NCI-H524 treated with DMSO at 0.1 percent for 48 hours (cell line): ENCODE measurements at places on chromosomes 6 and 20.

GRCh38 chr6:33373960-33374910, 17.4 kb upstream of the KIFC1 start:
- no peak for DNase-seq

DNA sequence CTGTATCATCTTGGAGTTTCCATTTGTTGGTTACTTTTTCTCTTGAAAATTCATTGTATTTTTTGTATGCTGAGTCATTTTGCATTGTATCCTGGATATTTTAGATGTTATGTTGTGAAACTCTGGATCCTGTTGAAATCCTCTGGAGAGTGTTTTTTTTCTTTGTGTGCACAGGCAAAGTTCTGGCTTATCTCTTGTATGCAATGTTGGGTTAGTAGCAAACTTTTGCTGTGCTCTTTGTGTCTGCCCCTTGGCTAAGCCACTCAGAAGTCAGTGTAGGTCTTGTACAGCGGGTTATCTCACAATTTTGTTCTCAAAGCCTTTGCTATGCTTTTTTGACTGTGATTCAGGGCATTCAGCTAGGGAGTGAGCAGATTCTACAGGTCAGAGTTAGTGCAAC, 29.1 kb upstream of the LMBRD1 start:
- DNase-seq: no peak

DNA sequence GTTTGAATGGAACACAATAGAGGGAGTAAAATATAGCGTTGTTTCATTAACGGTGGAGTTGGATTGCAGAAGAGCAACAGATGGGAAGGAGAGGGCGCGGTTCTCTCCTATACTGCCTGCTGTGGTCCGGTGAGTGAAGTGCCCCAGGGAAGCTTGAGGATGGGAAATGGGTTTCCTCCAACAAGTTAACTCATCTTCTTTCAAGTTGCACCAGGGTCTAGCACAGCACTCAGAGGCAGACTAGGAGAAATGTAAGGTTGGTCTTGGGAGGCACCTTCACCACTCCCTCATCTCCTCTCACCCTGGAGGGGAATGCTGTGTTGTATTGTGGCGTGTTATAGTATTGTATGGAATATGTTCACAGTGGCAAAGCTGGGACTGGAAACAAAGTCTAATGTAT, 96.9 kb upstream of the SLC24A3 start:
- no peak for DNase-seq

DNA sequence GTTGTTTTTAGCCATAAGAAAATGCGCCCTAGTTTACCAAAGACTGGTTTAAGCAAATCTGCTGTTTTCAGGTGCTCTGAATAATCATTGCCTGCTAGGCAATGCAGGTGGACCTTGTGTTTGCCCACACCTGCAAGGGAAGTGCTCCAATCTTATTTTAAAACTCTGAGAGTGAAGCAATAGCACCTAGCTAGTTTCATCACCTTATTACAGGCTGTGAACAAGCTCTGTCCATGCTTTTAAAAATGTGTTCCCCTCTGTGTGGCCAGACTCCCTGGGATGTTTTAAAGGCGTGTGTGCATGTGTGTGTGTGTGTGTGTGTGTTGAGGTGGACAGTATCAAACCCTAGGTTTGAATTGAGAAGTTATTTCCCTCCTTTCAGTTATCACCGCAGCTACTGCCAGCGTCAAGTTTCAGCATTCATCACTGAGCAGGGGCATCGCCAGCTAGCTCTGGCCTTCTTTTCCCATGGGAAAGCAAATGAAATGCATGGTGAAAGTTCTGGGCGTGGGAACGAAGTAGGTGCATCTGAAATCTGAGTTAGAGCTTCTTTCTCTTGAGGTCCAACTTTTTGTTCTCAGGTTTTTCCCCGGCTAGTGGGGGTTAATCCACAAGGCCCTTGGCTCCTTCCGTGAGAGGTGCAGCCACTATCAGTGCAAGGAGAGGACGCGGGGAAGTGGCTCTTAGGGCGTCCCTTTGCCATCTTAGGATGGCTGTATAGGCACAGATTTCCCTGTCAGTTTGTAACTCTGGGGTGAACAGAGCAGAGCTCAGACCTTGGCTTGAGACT, 30.8 kb downstream of the DUSP22 start:
- no peak for DNase-seq

- no peak for DNase-seq
Measured at GRCh38 chr6:24874128-24874527, 61.6 kb downstream of the RIPOR2 start.

GRCh38 chr20:62198931-62199330, 16.1 kb downstream of the MTG2 start:
- DNase-seq: no peak
